Caki2 (cell line): ENCODE measurements at places on chromosomes 5 and 9. TPM values are rescaled to one million over a fixed set of nuclear protein-coding genes. Genes with fewer than 3 reads are reported as not detected.

SPINK7 gene
- not detected in 2 replicates for total RNA-seq

NUTM2F gene
- total RNA-seq = not detected in 2 replicates

HRH2 gene
- 0.98 and 1.0 TPM in 2 replicates for total RNA-seq

RNF180 gene
- not detected in 2 replicates for total RNA-seq

FREM1 gene
- not detected in 2 replicates for total RNA-seq

PKD2L2 gene
- total RNA-seq = not detected in 2 replicates

TTC1 gene
- total RNA-seq = 30.5 and 39.1 TPM in 2 replicates

C5orf34 gene
- total RNA-seq = 12.3 and 21.5 TPM in 2 replicates

ABO gene
- 0.14 and 19.1 TPM in 2 replicates for total RNA-seq

ABCA1 gene
- total RNA-seq = 25.4 and 27.4 TPM in 2 replicates

CER1 gene
- not detected in 2 replicates for total RNA-seq

SHB gene
- 32.0 and 33.6 TPM in 2 replicates for total RNA-seq

PAX5 gene
- total RNA-seq = not detected in 2 replicates

SRP19 gene
- total RNA-seq = 30.7 and 61.6 TPM in 2 replicates

OR2K2 gene
- not detected in 2 replicates for total RNA-seq

SPINK6 gene
- not detected in 2 replicates for total RNA-seq

TAF11L10 gene
- not detected in 2 replicates for total RNA-seq

PLAC8L1 gene
- not detected in 2 replicates for total RNA-seq

IRGM gene
- not detected in 2 replicates for total RNA-seq

CTSL gene
- 227 and 293 TPM in 2 replicates for total RNA-seq

TPRN gene
- 13.9 and 15.2 TPM in 2 replicates for total RNA-seq

CDX1 gene
- not detected in 2 replicates for total RNA-seq

KCNMB1 gene
- total RNA-seq = 0.14 TPM in 1 of 2 replicates, not detected in the other

SLC22A4 gene
- total RNA-seq = 5.2 TPM in 1 of 2 replicates, not detected in the other

NKD2 gene
- total RNA-seq = 0.27 TPM in 1 of 2 replicates, not detected in the other

KCTD16 gene
- total RNA-seq = 0.17 and 2.6 TPM in 2 replicates

ANKRD20A1 gene
- not detected in 2 replicates for total RNA-seq

PRR16 gene
- total RNA-seq = 2.2 and 4.5 TPM in 2 replicates

RNF183 gene
- total RNA-seq = 0.23 and 0.95 TPM in 2 replicates

AFAP1L1 gene
- 1.3 and 3.6 TPM in 2 replicates for total RNA-seq

COL23A1 gene
- total RNA-seq = 1.2 and 1.9 TPM in 2 replicates

LTC4S gene
- total RNA-seq = 1.3 TPM in 1 of 2 replicates, not detected in the other

NIPSNAP3A gene
- 14.8 and 23.0 TPM in 2 replicates for total RNA-seq

TNC gene
- total RNA-seq = 0.09 and 3.3 TPM in 2 replicates

ANKRD18A gene
- 1.8 and 2.1 TPM in 2 replicates for total RNA-seq

ANKRD31 gene
- total RNA-seq = 0.07 and 0.38 TPM in 2 replicates

NIPAL4 gene
- total RNA-seq = not detected in 2 replicates

FRRS1L gene
- total RNA-seq = not detected in 2 replicates

IL31RA gene
- total RNA-seq = 0.03 TPM in 1 of 2 replicates, not detected in the other

LHX6 gene
- total RNA-seq = 0.12 and 0.74 TPM in 2 replicates

ACTBL2 gene
- 0.23 and 1.0 TPM in 2 replicates for total RNA-seq

VPS13A gene
- total RNA-seq = 2.6 and 4.6 TPM in 2 replicates

ZDHHC11B gene
- total RNA-seq = not detected in 2 replicates

GDF9 gene
- total RNA-seq = 0.30 TPM in 1 of 2 replicates, not detected in the other

TMEM252 gene
- not detected in 2 replicates for total RNA-seq

CTXN3 gene
- not detected in 2 replicates for total RNA-seq

ELAVL2 gene
- 0.35 and 0.74 TPM in 2 replicates for total RNA-seq

IL4 gene
- total RNA-seq = not detected in 2 replicates

NXNL2 gene
- 6.9 and 7.8 TPM in 2 replicates for total RNA-seq

PCDHGB2 gene
- total RNA-seq = 0.34 TPM in 1 of 2 replicates, not detected in the other

IL33 gene
- total RNA-seq = not detected in 2 replicates

GABBR2 gene
- total RNA-seq = 0.09 and 0.61 TPM in 2 replicates

UBE2R2 gene
- total RNA-seq = 19.4 and 22.9 TPM in 2 replicates

AHRR gene
- total RNA-seq = 0.09 and 5.2 TPM in 2 replicates

PNPLA7 gene
- 0.09 and 0.98 TPM in 2 replicates for total RNA-seq

CXCL14 gene
- not detected in 2 replicates for total RNA-seq

PCDHA4 gene
- total RNA-seq = 10.8 and 11.5 TPM in 2 replicates

AK8 gene
- 0.58 and 2.6 TPM in 2 replicates for total RNA-seq

GHR gene
- not detected in 2 replicates for total RNA-seq
